ENCODE measurements at places on chromosomes 2 and 18.

DNA sequence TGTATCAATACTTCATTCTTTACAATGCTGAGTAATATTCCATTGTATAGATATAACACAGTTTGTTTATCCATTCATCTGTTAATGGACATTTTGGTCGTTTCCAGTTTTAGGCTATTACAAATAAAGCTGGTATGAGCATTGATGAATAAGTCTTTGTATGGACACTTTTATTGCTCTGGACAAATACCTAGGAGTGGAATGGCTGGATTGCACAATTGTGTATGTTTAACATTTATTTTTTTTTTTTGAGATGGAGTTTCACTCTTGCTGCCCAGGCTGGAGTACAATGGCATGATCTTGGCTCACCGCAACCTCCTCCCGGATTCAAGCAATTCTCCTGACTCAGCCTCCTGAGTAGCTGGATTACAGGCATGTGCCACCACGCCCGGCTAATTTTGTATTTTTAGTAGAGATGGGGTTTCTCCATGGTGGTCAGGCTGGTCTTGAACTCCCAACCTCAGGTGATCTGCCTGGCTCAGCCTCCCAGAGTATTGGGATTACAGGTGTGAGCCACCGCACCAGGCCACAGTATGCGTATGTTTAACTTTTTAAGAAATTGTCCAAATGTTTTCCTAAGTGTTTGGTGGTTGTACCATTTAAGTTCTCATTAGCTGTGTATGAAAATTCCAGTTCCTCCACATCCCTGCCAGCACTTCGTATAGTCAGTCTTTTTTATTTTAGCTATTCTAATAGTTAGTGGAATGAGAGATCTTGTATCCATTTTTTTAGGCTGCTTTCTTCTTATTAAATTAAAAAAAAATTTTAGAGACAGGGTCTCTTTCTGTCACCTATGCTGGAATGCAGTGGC lies 194.9 kb upstream of the HAAO start:
- DNase-seq, result no peak

DNA sequence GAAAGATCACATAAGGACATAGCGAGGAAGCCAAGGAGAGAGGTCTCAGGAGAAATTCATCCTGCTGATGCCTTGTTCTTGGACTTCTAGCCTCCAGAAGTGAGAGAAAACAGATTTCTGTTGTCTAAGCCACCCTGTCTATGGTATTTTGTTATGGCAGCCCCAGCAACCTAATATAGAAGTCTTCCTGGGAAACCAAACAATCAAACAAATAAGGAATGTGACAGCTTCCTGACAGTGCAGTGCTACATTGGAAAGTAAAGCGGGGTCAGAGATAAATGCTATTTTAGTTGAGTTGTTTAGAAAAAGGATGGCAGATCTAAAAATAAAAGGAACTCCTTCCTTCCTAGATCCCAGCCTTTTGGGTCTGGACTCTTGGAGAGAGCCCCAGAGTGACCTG lies 443.2 kb upstream of the GYPC start:
- no peak for DNase-seq

DNA sequence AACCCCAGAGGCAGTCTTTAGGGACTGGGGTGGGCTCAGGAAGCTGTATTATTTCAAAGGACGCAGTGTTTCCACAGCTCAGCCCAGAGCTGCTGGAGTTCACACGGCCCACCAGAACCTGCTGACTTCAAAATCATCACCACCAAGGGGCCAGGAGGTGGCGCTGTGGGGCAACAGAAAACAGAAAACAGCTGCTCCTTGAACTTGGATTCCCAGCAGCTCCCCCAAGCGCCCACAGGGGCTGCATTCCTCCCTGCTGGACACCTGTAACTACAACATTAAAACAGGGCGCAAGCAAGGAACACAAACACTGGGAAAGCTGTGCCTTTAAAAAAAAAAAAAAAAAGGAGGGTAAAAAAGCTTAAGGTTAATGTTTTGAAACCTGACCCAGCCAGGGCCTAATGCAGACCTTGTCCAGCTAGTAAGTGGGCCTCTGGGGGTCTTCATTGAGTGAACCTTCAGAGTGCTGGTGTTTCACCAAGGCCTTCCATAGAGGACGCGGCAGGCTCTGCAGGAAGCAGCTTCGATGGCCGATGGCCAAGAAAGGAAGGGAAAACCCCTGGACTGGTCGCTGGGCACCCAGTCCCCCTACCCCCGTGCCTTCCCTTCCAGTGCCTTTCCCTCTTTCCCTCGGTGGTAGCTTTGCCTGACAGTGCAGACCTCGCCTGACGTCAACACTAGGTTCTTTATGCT lies 25.9 kb downstream of the MLPH start:
- DNase-seq, result peak; percentile 76

DNA sequence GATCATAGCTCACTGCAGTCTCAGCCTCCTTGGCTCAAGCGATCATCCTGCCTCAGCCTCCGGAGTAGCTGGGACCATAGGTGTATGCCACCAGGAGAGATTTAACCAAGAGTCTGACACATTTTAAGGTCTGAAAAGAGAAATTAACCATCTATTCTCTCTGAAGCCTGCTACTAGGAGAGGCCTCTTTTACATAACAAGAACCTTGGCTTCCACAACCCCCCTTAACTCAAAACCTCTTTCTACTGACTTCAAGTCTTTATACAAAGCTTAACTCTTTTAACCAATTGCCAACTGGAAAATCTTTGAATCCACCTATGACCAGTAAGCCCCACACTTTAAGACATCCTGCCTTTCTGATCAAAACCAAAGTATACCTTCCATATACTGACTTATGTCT lies 279.9 kb upstream of the CELF4 start:
- DNase-seq, result no peak

DNA sequence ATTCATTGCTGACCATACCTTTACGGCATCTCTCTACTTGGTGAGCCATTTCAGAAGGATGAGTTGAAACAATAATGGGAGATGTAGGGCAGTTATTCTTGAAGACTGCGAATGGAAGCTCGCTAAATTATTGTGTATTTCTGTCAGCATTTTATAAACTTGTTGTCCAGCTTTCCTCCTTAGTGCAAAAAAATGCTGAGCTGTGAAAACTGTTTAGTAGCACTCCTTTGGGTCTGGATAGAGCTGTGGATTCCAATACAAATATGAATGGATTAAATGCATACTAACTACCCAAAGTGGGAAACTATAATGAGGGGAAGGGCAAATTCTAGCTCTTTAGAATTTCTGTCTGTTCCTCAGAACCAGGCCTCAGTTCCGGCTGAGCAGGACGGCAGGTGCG lies 461.6 kb downstream of the TXNL1 start:
- no peak for DNase-seq

GRCh38 chr18:77098538-77099174 lies 33.9 kb downstream of the MBP start:
- no peak for DNase-seq

DNA sequence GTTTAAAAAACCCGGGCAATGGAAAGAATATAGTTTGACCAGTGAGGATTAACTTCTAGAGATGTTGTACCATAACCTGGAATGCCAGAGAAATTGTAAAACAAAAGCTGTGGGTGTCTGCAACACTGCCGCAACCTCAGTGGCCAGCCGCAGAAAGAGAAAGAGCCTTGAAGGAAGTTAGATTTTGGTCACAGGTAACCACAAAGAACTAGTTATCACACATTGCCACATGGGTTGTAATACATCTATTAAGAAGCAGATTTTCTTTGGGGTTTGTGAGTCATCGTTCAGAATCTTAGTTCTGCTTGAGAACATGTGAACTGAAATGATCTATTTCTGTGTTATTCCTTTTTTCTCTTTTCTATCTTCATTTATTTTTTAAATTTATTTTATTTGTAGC lies 222.9 kb upstream of the AGAP1 start:
- peak; percentile 38 for DNase-seq

DNA sequence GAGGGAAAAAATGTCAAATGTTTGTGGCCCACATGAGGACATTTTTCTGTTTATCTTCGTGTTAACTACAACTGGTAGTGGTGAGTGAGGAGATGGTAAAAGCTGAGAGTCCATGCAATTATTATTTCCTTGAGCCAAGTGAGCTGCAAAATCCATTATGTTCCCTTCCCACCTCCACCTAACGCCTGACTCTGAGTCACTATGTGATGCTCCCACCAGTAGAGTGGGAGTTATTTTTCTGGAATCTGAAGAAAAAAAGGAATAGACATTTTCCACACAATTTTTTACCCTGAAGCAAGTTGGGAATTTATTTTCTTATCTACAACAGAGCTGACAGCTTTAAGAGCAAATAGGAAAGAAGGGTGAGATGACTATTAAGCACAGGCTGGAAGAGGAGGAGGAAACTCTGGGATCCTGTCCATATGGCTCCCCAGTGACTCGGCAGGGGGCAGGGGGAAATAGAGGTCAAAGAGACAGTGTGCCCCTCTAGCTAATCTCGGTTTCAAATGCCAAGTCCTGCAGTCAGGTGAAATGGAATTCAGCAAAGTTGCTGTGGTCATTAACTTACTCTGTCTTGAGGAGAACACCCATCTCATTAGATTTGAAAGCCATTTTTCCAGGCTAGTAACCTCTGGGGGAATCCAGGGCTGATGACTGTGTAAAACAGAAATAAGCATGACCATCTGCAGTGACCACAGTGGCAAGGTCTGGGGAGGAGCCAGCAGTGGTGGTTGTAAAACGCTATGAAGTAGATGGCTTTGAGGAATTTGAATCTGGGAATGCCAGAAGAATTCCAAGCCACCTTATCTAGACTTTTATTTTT lies 463.9 kb downstream of the STK39 start:
- no peak for DNase-seq

DNA sequence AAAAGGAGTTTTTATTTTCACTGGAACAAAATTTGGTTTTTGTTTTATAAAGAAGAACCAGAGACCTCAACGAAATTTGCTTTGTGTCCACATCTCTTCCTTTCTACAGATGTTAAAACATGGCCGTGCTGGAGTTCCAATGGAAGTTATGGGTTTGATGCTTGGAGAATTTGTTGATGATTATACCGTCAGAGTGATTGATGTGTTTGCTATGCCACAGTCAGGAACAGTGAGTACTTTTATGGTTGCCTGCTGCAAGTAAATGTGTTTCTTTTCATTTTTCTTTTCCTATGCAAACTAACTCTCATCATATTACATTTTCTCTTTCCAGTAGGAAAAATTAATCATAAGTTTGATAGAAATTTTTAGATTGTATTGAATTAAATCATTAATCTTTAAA lies 48.4 kb upstream of the TBR1 start:
- DNase-seq, result no peak

DNA sequence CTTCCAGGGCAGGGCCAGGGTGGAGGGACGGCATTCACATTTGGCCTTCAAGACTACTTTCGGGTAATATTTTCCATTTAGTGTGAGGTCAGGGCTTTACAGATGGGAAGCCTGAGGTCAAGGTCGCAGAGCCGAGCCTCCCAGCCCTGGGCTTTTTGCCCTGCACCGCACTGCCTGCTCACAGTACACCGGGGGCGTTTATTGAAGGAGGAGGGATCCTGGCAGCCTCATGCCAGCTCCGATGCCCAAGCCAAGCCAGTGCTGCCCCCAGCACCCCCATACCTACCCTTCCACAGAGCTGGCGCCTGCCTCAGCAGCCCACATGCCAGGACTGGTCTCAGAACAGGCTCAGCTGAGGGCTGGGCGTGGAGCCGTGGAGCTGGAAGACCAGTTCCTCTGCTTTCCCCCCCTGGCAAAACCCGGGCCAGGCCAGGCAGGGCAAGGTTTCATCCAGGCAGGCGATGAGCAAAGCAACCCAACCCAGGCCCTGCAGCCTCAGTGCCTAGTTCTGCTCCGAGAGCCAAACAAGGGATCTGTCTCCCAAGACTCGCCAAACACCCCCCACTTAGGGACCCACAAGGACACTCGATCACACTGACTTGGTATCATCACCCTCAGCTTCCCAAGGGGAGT lies 11.9 kb downstream of the SDC1 start:
- no peak for DNase-seq

- no peak for DNase-seq
These were observed 88.5 kb downstream of the RBBP8 start for GRCh38 chr18:23021623-23022022.

- no peak for DNase-seq
These were observed 18.5 kb upstream of the SEMA4C start for GRCh38 chr2:96888072-96889011.

DNA sequence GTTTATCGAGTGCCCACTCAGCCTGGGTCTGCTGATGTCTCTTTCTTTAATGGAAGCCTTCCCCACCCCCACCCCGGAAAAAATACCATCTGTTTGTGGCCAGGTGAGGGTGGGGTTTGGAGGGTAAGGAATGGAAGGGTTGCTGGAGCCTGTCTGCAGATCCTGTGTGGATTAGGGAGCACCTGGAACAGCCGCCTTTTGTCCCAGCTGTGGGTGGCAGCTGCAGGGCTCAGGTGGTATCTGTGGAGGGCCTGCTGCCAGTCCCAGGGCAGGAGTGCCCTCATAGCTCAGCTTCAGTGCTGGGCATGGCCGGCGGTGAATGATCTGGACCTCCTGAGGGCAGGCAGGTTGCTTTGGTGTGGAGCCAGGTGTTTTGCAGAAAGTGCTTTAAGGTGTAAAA lies 45.3 kb downstream of the IMPA2 start:
- no peak for DNase-seq

GRCh38 chr2:222358876-222359275 lies 60.1 kb upstream of the PAX3 start:
- DNase-seq, result no peak

GRCh38 chr2:64770781-64771334 lies 117.1 kb upstream of the SERTAD2 start:
- no peak for DNase-seq

GRCh38 chr2:23585273-23586170 lies 200.5 kb downstream of the KLHL29 start:
- DNase-seq, result no peak

DNA sequence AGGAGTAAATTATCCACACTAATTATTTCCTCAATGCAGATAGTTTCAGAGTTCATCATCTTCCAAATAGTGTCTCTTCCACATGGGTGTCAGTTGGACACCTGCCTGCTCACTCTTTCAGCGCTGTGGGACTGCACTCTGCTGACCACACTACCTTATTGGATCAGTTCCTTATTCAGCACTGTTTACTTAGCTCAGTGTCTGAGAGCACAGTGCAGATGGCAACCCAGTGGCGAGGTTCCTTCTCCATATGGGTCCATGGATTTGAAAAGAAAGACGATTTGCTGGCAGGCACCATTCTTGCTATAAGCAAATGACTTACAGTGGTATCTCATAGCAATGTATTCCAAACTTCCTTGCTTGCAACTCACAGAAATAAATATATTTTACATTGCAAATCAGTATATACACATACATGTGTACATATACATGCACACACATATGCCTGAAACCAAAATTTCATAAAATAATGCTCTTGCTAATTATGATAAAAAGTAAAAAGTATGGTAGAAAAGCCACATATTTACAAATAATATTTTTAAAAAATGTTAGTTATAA lies 354.8 kb downstream of the INSIG2 start:
- no peak for DNase-seq

DNA sequence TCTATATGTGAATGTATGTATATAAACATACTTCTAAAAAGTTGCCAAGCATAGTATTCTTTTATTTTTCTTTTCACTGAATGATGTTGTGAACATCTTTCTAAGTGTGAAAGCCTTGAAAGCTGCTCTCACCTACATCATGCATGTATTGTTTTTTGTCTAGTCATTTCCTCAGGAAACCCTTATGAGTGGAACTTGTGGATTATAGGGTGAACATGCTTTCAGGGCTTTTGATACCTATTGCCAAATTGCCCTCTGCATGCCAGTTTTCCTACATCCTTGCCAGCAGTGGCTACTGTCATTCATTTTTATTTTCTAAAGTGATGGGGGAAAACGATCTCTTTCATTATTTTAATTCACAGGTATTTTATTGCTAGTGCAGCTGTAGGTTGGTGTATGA lies 78.3 kb downstream of the ADAM23 start:
- no peak for DNase-seq

Data from activated naive CD4-positive, alpha-beta T cell treated with Interleukin-2 at 50 U/mL for 16 hours (primary cell).